EL (cell line): ENCODE measurements at places on chromosomes 3 and 15.

GRCh38 chr3:36957063-36957462 lies 12.2 kb upstream of the TRANK1 start:
- no peak for DNase-seq

DNA sequence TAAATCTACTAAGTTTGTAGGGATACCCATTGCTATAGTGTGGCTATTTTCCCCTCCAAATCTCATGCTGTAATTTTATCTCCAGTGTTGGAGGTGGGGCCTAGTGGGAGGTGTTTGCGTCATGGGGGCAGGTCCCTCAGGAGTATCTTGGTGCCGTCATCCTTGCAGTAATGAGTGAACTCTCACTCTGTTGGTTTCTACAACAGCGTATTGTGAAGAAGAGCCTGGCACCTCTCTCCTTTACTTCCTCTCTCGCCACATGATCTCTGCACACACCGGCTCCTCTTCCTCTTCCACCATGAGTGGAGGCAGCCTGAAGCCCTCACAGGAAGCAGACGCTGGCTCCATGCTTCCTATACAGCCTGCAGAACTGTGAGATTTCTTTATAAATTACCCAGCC lies 34.0 kb upstream of the TRPM1 start:
- DNase-seq = no peak

GRCh38 chr15:69955240-69955894 lies 142.3 kb downstream of the TLE3 start:
- no peak for DNase-seq

GRCh38 chr3:14410106-14410502 lies 7.7 kb downstream of the SLC6A6 start:
- no peak for DNase-seq

DNA sequence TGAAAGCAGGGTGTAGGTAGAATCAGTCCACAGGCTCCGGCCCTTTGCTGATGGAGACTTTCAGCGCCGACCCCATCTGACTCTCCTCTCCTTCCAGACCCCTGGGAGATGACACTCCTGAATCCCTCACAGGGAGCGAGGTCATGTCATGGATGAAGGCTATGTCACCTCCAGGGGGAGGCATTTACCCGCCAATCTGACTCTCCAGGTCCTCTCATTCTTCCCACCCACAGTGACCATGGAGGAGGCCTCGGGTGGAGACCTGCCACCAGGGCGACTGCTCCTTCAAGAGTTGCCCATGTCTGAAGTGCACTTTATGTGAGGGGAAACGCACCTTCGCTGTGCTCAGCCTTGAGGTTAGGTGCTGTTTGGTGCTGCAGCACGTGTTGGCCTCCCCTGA lies 112.7 kb downstream of the KLF13 start:
- peak; percentile 26 for DNase-seq

DNA sequence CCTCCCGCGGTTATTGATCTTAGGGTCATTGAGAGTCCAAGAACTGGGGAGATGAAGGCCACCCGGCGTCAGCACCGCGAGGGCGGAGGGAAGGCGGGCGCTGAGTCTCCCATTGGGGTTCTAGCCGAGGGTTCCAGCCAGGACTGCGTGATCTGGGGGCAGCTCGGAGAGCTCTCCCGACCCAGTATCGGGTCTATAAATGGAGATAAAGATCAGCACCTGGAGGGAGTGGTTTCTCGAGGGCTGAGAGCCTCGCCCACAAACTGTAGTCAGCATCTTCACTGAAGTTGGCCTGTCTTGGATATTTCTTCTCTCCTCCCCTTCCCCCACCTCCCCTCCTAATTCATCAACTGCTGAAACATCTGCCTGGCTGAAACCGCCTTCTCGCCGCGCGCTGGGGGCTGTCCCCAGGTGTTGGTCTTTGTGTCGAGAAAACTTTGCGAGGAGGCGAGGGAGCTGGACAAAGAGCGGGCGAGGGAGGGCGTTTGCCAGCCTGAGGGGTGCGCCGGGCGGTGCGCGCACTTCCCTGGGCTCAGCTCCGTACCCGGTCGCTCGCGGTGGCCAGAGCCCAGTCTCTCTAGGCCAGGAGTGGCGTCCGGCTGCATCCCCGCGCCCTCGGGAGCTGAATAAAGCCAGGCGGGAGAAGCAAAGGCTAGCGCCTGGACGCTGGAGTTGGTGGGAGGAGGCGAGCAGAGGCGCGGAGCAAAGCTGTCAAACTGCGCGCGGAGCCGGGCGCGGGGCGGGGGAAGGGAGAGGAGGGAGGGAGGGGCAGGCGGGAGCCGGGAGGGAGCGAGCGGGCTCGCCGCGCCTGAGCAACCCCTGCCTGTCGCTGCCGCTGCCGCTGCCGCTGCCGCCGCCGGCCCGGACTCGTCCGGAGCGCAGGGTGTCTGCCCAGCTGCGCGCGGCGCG lies at the start of gene ST8SIA2:
ST8SIA2 (plus strand) TSS at position 811 of the 909 bp plus-strand sequence. CDS start 184 bp downstream, outside the sequence.
- no peak for DNase-seq

DNA sequence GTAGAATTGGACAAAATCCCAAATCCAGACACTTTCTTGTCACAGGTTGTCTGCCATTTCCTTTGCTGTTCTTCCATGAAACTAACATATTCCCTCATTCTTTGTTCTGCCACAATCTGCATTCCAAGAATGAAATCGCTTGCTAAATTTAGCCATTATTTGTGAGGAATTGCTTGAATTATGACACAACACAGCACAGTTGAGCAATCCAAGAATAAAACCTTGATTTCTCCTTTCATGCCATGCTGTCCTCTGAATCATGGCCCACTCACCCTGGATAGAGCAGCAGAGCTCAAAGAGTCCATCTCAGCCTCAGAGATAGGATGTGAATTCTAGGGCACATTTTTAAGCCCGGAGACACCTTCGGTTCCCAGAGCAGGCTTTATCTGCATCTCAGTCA lies 35.2 kb upstream of the GREM1 start:
- peak; percentile 95 for DNase-seq

GRCh38 chr3:13332158-13332557 lies 88.0 kb downstream of the NUP210 start:
- no peak for DNase-seq

DNA sequence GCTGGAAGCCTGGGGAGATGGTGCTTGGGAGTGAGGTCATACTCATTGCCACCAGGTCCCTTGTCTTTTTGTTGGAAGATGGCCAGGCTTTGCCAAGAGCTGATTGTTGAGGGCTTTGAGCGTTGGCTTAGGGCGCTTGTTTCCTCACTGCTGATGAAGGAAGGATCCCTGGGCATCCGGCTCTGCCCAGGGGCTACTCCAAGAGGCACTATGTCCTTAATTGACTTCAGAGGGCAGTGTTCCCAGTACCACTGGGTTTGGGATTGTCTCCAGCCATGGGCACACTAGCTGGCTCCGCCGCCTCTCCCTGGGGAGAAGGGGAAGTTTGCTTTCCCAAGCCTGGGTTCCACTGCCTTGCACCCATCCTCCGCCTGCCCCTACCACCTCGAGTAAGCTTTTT lies 57.2 kb upstream of the RGMA start:
- DNase-seq = no peak

- no peak for DNase-seq
Measured at GRCh38 chr3:62644493-62644892, 230.7 kb downstream of the CADPS start.

DNA sequence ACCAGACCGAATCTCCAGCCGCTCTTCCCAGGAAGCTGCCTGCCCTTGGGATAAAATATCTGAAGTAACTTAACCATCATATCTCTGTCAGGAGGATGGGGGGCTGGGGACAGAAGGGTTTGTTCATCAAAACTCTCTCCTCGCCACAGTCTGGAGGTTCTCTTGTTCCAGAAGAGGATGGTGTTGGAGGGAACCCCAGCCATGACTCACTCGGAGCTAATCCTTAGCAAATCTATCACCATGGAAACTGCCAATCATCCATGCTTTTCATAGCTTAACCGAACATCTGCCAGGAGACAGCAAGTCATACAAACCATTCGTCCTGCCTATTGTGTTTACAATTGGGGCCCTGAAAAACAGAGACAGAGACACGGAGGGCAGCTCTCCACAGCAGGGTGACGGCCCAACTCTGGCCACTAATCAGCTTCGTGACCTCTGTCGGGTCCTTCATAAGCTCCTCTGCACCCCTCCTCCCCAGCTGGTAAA lies 73.8 kb upstream of the HEG1 start:
- peak; percentile 99 for DNase-seq

GRCh38 chr3:146470425-146470990 lies 1.1 kb upstream of the PLSCR2 start:
- DNase-seq = no peak

GRCh38 chr15:41801185-41801584 lies 26.7 kb upstream of the JMJD7 start:
- DNase-seq = no peak

DNA sequence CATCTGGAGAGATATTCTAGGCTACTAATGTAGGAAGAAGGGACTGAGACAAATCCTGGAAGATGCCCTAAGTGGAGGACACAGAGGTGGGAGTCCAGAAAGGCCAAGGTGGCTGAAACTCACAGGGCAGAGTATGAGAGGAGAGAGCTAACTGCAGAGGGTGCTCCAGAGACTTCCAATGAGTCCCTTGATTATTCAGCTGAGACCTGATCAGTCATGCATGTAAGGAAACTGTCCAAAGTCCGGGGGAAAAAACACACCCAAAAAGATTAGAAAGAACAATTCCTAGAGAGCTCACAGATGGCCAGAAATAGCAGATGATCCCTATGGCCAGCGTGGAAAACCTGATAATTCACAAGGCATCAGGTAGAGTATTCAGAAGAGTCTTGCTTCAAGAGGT lies 18.7 kb upstream of the FOXP1 start:
- no peak for DNase-seq

DNA sequence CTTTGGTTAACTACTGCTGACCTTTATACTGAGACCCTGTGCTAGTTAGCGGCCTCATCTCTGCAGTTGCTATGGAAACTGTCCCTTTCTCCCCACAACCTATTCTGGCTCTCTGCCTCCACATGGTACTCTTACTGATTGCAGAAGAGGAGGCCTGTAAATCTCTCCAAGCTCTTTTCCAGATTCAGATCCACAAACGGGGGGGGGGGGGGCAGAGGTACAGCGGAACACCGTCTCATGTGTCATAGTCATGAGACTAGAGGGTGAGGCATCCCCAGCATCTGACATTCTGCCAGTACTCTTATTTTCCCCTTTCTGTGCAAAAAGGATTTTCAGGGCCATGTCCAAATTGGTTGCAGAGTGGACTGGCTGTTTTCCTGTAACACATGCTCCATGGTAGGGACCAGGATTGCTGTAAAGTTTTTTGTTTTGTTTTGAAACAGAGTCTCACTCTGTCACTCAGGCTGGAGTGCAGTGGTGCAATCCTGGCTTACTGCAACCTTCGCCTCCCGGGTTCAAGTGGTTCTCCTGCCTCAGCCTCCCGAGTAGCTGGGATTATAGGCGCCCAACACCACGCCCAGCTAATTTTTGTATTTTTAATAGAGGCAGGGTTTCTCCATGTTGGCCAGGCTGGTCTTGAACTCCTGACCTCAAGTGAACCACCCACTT lies 8.3 kb upstream of the MAP1A start:
- peak; percentile 16 for DNase-seq

GRCh38 chr3:189236352-189236751 lies 64.6 kb downstream of the TPRG1 start:
- no peak for DNase-seq
